ENCODE measurements at places on chromosomes 6 and 20. TPM values are rescaled to one million over a fixed set of nuclear protein-coding genes. Genes with fewer than 3 reads are reported as not detected.

CST4 gene
- total RNA-seq, result not detected

DDO gene
- 0.39 TPM for total RNA-seq

CPXM1 gene
- 2.2 TPM for total RNA-seq

KIAA1586 gene
- total RNA-seq, result 15.1 TPM

MAP7 gene
- 0.37 TPM for total RNA-seq

GLP1R gene
- total RNA-seq, result not detected

PGC gene
- not detected for total RNA-seq

FAXC gene
- total RNA-seq, result 0.37 TPM

CYP39A1 gene
- total RNA-seq, result 0.37 TPM

RPS18 gene
- 2,332 TPM for total RNA-seq

HLA-DRB1 gene
- under 0.01 TPM for total RNA-seq

TSPO2 gene
- total RNA-seq, result not detected

C20orf141 gene
- total RNA-seq, result not detected

ULBP1 gene
- total RNA-seq, result 0.37 TPM

KATNA1 gene
- 19.8 TPM for total RNA-seq

HDGFL1 gene
- total RNA-seq, result not detected

DYNLT1 gene
- total RNA-seq, result 50.0 TPM

NCOA6 gene
- total RNA-seq, result 7.7 TPM

PRR18 gene
- not detected for total RNA-seq

CGA gene
- total RNA-seq, result not detected

SLC17A1 gene
- total RNA-seq, result not detected

SLC16A10 gene
- total RNA-seq, result not detected

PPIL6 gene
- total RNA-seq, result 4.3 TPM

XRN2 gene
- total RNA-seq, result 106 TPM

FAM83C gene
- total RNA-seq, result not detected

SLC17A5 gene
- 31.9 TPM for total RNA-seq

MYT1 gene
- not detected for total RNA-seq

SAMD3 gene
- total RNA-seq, result 0.20 TPM

COL12A1 gene
- 151 TPM for total RNA-seq

MUCL3 gene
- total RNA-seq, result not detected

All from subcutaneous preadipocyte (primary cell).